ENCODE measurements at places on chromosomes 2 and 18.

DNA sequence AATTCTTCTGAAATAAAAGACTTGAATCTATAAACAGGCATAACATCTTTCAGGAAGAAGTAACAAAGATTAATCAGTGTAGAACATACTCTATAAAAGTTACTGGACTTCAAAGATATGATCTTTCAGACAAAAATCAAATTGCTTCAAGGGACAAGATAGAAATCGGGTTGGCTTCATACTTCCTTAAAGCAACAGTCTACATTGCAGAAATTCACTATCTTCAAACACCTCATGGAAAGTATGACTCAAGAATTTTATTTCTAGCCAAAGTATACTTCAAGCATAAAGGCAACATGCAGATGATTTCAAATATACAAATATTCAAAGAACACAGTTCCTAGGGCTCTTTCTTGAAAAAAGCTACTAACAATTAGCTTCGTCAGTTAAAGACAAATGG is 240.7 kb downstream of the SRBD1 start:
- DNase-seq: no peak

DNA sequence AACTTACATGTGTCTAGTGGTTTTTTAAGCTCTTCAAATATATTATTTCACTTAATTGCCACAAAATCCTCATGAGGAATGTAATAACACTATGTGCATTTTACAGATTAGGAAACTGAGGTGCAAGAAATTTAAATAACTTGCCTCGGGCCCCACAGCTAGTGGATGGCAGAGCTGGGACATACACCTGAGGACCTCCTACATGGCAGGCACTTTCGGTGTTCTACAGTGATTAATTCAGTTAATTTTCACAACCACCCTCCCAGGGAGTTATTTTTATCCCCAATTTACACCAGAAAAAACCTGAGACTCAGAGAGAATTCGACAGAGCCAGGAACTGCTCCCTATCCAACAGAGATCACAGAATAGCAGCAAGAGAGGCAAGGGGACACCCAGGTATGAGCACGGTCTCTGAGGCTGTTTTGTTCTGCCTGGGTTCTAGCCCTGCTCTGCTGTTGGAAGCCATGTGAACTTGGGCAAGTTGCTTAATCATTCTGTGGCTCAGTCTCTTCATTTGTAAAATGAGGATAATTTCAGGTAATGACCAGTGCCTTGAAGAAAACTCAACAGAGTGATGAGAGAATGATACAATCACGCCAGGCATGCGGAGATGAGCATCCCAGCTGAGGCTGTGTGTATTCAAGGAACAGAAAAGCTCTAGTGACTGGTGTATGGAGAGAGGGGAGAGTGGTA is 82.3 kb downstream of the MYCN start:
- DNase-seq: no peak

GRCh38 chr18:48450685-48451084 is 41.5 kb upstream of the ZBTB7C start:
- no peak for DNase-seq

GRCh38 chr18:13453714-13454113 is 235.2 kb downstream of the LDLRAD4 start:
- DNase-seq: no peak

DNA sequence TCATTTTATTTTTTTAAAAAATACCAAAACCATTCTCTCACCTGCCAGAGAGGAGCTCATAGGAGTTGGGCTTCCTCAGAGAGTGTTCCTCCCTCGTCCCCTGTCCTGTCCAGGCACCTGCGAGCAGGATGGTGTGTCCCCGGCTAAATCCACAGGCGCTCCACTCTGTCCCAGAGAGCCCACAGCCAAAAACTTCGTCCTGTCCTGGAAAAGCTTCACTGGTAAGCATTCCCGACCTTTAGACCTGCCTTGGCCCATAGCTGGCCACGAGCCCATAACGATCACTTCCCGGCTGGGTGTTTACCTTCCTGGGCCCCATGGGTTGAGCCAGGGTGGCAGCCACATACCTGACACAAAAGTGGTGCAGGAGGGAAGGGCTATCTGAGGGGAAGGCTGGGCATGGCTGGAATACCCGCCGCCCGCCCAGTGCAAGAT is at the start of gene NGEF:
TSS of gene NGEF (minus strand) at position 230 of the 435 bp plus-strand sequence. CDS start 38,366 bp downstream, outside the sequence.
- no peak for DNase-seq

GRCh38 chr2:172806996-172807395 is 71.4 kb downstream of the RAPGEF4 start:
- DNase-seq: no peak

DNA sequence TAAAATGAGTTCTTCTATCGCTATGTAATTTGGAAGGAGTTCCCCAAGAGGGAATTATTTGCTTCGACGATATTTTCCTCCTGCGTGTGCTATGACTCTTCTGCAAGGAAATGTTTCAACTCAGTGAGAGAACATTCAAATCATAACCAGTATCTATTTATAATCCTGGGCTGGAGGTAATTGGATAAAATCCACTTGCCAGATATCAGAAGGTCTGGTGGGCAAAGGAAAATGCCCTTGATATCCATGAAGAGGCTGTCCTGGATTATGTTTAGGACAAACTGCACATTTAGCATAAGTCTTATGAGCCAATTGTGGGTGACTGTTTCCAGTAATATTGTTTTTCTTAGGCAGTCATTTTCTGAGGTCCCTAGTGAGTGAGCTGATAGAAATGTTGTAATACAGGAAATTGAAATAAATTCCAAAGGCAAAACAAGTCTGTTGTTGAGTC is 17.7 kb downstream of the RPIA start:
- no peak for DNase-seq

GRCh38 chr2:188986839-188987238 is 12.7 kb downstream of the COL3A1 start:
- DNase-seq: peak; percentile 17

GRCh38 chr2:96393989-96394761 is 58.6 kb downstream of the NCAPH start:
- no peak for DNase-seq

GRCh38 chr2:231923951-231924888 is 2.0 kb downstream of the NPPC start:
- no peak for DNase-seq

DNA sequence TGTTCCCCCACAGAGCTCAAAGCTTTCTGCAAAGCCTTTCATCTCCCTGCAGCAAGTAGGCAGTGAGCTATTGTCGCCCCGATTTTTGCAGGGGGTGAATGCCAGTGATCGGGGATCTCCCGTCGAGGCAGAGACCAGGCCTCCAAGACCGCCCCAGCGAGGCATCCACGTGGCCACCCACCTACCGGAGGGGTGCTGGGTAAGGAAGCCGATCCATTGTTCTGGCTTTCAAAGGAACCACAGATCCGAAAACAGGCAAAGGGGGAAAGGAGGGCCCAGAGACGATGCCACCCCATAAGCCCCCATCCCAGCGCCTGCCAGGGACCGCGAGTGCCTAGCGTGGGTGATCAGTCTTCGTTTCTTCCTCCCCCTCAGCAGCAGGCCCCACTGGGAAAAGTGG is 2.4 kb downstream of the ADRA2B start:
- DNase-seq: no peak

DNA sequence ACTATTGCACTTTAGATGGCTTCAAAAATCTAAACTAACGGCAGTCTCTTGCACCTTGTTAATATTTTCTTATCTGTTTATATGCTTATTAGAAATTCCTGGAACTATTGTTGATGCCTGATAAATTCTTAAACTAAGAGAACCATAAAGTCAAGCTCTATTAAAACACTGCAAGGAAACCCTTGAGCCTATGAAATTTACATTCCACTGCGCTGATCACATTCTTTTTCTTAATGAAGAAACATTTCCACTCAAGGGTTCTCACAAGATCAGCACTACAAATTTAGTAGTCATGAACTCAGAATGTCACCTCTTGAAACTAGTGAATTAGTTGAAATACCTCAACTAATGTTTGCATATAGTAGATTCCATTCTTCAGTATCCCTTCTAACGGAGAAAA is 331.8 kb upstream of the SLC8A1 start:
- no peak for DNase-seq

- no peak for DNase-seq
These were observed 34.4 kb downstream of the CDK15 start for GRCh38 chr2:201840726-201841125.

- DNase-seq: no peak
These were observed 18.9 kb upstream of the KCNF1 start for GRCh38 chr2:10892796-10893350.

DNA sequence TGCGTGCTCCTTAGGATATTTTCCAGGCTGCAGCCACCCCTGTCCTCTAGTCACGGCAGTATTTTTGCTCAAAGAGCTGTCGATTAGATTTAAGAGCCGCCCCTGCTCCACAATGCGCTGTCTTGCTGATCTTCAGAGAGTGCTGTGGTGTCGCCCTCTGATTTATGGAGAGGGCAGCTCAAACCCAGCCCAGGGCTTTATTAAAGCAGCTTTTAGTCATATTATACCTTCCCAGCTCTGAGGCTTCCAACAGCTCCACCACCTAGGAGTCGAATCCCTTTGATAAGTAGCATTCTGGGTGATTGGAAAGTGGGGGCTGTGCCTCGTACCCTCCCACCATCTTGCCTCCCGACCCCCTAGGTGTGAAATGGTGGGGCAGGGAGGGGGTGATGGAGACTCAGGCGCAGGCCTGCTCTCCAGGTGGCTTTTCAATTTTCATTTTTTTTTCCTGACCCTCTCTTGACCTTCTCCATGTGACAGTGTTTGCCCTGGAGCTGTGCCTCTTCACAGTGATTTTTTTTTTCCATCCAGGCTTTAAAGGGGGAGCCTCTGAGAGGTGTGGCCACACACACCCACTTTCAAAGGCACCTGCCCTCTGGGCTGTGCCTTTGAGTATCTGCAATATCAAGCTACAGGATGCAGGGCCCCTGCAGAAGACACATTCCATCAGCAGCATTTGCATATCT is 53.1 kb upstream of the NRP2 start:
- DNase-seq: no peak

DNA sequence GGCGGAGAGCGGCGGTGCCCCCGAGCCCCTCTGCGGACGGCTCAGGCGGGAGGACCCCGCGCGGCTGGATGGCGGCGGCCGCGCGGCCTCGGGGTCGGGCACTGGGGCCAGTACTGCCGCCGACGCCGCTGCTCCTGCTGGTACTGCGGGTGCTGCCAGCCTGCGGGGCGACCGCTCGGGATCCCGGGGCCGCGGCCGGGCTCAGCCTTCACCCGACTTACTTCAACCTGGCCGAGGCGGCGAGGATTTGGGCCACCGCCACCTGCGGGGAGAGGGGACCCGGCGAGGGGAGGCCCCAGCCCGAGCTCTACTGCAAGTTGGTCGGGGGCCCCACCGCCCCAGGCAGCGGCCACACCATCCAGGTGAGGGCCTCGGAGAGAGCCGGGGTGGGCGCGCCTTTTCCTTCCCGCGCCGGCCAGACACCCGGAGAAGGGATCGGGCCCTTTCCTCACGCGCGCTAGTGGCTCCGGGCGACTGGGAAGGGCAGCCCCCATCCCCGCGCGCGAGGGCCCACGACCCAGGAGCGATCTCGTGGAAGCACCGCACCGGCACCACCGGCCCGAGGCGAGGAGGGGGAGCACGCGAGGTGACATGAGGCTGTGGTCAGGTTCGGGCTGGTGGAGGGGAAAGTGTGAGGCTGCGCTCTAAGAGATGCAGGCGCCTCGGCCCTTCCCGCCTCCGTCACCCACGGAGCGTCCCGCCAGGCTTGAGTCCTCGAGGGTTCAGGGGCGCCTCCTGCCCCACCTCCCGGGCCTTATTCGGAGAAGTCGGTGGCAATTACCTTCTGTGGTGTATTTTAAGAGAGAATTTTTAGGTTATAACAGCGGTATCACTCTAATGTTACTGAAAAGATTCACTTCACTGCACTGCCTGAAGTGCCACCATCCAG is 607 bp downstream of the LAMA3 start:
- DNase-seq: no peak

GRCh38 chr2:113890253-113891235 is 655 bp downstream of the ACTR3 start:
- DNase-seq: peak; percentile 84

- DNase-seq: peak; percentile 52
These were observed 1.7 kb downstream of the MAP2 start for GRCh38 chr2:209425471-209426071.

- DNase-seq: no peak
These were observed 2.4 kb downstream of the OXER1 start for GRCh38 chr2:42761554-42761953.

DNA sequence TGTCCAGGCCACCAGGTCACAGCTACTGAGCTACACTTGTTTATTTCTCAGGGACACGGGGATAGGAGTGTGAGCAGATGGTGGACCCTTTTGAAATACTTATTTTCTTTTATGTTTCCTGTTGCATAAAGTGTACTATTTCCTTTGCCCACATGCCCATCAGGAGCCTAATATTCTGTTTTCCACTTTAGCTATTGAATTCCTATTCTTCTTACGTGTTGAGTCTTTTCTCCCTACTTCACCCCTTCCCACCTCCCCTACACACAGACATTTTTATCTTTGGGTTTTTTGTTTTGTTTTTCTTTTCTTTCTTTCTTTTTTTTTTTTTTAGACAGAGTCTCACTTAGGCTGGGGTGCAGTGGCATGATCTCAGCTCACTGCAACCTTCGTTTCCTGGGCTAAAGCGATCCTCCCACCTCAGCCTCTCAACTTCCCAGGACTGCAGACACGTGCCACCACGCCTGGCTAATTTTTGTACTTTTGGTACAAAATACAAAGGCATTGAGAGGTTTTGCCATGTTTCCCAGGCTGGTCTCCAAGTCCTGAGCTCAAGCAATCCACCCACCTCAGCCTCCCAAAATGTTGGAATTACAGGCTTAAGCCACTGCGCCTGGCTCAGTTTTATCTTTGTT is 5.2 kb upstream of the GPR55 start:
- no peak for DNase-seq

DNA sequence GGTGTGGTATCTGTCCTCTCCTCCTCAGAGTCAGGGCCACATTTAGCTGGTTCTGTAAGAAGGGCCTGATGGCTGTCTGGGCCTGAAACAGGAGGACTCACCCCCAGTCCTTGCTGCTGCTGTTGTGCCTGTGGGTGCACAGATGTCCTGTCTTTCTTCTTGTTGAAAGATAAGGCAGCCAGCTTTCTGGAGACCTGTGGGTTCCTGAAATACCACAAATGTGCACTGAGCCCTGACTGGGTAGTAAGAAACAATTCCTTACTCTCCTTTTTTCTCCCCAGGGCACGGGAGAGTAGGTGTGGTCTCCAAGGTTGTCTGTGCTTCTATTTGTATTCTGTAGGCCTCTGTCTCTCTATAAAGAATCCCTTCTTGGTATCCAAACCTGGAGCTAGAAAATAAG is 96.2 kb upstream of the DLX2 start:
- peak; percentile 59 for DNase-seq

GRCh38 chr2:36490749-36491148 is 107.2 kb downstream of the FEZ2 start:
- no peak for DNase-seq

Measured in M059J (cell line).